Activated CD4-positive, alpha-beta T cell treated with anti-CD3 and anti-CD28 coated beads, Interleukin-2, amount 10 ng/mL, durations not matched to agents 7 days and 5 days (primary cell): ENCODE measurements at places on chromosomes 7 and 10.

GRCh38 chr7:74155810-74156395, 18.3 kb upstream of the EIF4H start:
- no peak for DNase-seq

GRCh38 chr10:14112056-14112455, 218.7 kb downstream of the FRMD4A start:
- DNase-seq, result no peak

- no peak for DNase-seq
These were observed 3.8 kb upstream of the HOXA4 start for GRCh38 chr7:27134392-27134791.

DNA sequence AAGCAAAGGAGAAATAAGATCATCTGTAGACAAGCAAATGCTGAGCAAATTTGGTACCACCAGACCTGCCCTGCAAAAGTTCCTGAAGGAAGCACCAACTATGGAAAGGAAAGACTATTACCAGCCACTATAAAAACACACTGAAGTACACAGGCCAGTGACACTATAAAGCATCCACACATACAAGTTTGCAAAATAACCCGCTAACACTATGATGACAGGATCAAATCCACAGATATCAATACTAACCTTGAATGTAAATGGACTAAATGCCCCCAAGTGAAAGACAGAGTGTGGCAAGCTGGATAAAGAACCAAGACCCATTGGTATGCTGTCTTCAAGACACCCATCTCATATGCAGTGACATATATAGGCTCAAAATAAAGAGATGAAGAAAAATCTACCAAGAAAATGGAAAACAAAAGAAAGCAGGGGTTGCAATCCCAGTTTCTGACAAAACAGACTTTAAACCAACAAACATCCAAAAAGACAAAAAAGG, 18.2 kb upstream of the PDK4 start:
- DNase-seq, result no peak

GRCh38 chr7:30915005-30915601, 3.5 kb downstream of the AQP1 start:
- no peak for DNase-seq

DNA sequence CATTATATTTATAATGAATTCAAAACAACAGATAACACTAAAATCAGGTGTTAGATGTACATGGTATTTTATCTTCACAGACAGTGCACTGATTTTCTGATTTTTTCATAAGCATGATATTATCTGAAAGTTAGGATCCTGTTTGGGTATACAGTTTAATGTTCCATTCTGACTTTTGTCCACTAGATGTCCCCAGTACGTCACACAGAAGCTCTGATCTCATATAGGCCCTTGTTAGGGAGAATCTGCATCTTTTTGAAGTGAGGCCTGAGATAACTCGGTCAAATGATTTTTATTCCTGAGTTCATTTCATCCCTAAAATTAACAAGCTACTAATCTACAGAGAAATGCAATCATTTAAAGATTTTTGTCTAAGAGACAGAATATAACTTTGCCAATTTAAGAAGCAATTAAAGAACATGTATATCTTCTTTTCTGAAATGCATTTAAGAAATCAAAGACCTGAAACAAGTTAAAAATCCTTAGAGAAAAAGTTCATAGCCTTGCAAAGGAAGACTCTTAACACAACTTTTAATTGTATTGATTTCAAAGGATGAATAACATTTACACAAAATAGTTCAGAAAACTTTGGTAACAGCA, 72.0 kb upstream of the TES start:
- peak; percentile 54 for DNase-seq

- peak; percentile 29 for DNase-seq
These were observed 72.4 kb upstream of the LRRC4 start for GRCh38 chr7:128103498-128104107.

GRCh38 chr7:42883950-42884349, 27.9 kb downstream of the C7orf25 start:
- DNase-seq, result no peak

DNA sequence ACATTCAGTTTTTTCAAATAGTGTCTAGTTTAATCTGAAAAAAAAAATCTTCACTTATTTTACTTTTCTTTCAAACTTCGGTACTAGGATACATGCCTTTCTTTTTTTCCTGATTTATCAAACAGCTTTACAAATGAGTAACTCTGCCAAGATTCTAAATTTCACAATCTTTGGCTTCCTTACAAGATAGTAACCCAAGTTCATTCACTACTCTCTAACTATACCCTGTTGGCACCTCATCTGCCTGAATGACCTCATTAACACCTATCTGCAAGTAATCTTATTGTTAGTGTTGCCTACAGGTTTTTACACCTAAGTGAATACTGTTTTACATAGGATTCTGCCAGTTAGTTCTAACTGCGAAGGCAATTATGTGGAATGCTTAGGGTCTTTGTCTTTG, 159.8 kb downstream of the FOXP2 start:
- no peak for DNase-seq

DNA sequence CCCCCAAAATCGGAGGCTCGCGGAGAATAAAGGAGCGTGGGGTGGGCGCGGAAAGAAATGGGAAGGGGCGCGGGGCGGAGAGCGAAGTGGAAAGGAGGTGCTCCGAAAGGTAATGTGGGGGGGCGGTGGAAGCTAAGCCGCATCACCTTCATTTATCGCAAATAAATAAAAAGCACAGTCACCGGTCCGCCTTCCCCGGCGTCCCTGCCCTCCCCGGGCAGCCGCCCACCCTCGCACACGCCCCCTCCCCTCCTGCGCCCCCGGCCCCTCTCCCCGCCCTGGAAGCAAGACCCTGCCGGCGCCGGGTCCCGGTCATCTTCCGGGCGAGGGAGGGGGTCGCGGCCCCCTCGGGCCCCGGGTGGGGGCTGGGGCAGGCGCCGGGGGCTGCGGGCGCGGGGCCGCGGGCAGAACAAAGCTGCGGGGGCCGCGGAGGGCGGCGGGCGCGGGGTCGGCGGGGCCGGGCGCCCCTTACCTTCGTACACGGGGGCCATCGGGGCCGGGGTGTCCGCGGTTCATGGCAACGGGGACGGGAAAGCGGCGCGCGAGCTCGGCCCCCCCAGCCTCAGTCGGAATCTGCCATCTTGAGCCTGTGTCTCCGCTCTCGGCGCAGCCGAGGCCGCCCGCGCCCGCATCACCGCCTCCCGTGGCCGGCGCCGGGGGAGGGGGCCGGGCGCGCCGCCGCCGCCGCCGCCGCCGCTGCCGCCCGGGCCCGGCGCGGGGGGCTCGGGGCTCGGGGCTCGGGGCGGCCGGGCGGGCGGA, 486 bp downstream of the HIPK2 start:
- peak; percentile 42 for DNase-seq
